Cardiac muscle cell (in vitro differentiated cells and primary cell): ENCODE measurements at places on chromosomes 7 and 10. TPM values are rescaled to one million over a fixed set of nuclear protein-coding genes. Genes with fewer than 3 reads are reported as not detected.
A peak's percentile ranks its signal among the peaks of the same experiment; 100 is the strongest.

GRCh38 chr10:79149662-79150443 is 81.1 kb downstream of the ZMIZ1 start:
- H3K36me3 ChIP-seq, result no peaks in the 10 kb centered on the region
- no peak for DNase-seq

DNA sequence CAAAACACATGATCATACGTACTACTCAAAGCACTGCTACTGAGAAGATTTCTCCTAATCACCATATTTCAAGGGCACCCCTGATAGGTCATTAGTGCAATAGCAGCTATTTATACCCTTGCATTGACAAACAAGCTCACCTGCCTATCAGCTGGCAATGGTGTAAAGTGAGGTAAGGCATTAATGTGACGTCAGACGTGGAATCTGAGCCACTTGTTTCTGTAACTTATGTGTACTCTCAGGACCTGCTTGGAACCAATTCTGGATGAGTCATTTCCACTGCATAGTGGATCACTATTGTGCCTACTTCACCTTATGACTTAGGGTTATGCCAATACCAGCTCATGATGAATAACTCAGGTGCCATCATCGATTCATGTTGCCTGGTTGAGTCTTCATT is 628.5 kb upstream of the CELF2 start:
- no peaks in the 10 kb centered on the region for H3K27me3 ChIP-seq
- no peak for DNase-seq
- no peak overlapping the region for H3K4me3 ChIP-seq

DNA sequence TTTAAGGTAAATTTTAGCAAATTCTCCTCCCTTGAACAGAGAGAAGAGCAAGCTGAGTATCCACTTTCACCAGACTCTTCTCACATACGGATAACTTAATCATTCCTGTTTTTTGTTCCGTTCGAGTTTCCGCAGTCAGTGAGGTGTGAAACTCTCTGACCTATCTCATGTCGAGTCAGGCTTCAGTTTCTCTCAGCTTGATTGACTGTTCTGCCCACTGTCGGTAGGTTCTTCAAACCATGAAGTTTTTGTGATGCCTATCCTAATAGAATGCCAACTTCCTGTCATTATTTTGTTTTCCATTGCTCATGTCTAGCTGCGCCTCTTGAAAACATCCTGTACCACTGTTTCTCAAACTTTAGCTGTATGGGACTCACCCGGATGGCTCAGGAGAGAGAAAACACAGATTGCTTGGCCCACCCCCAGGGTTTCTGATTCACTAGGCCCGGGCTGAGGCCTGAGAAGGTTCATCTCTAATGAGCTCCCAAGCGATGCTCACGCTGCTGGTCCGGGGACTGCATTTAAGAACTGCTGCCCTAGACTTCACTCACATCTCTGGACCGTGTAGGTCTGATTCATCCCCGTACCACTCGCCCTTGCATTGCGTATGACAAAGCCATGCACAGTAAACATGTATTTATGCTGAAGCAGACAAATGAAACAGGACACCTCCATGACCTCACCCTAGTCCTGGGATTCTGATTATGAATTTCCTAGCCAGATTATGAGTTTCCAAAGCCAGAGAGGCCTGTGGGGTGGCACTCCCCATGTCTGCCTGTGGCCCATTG is 208.4 kb upstream of the AGK start:
- H3K36me3 ChIP-seq, result no peaks in the 10 kb centered on the region
- no peak overlapping the region for H3K27ac ChIP-seq
- no peak overlapping the region for H3K4me3 ChIP-seq
- no peaks in the 10 kb centered on the region for H3K4me1 ChIP-seq
- no peak for DNase-seq

- no peak overlapping the region for H3K4me3 ChIP-seq
- H3K4me1 ChIP-seq, result peaks cover 20% of the 10 kb centered on the region
- no peaks in the 10 kb centered on the region for H3K27me3 ChIP-seq
- H3K27ac ChIP-seq, result no peak overlapping the region
- H3K36me3 ChIP-seq, result no peaks in the 10 kb centered on the region
Measured at GRCh38 chr10:18399158-18399557, 252.2 kb downstream of the NSUN6 start.

DNA sequence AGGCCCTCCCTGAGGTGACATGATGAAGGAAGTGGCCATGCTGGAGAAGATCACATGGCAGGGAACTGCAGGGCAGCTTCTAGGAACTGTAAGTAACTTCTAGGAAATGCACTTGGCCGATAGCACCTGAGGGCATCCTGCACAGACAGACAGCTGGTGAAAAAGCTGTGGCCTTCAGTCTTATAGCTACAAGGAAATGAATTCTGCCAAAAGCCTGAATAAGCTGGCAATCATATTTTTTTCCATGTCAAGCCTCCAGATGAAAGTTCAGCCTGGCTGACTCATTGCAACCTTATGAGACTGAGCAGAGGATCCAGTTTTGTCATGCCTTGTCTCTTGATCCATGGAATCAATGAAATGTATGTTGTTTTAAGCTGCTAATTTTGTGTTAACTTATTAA is 91.1 kb upstream of the CACNA2D1 start:
- DNase-seq, result peak; percentile 54
- no peak overlapping the region for H3K27ac ChIP-seq
- no peaks in the 10 kb centered on the region for H3K4me1 ChIP-seq
- no peaks in the 10 kb centered on the region for H3K36me3 ChIP-seq
- H3K4me3 ChIP-seq, result no peak overlapping the region

GRCh38 chr10:122461367-122461728 is at the start of gene HTRA1:
Gene HTRA1, plus strand, starts transcription at chr10:122461553. Its CDS starts 100 bp downstream, at chr10:122461653.
- peaks cover 5% of the 10 kb centered on the region for H3K4me1 ChIP-seq
- H3K4me3 ChIP-seq, result peak within 1 kb of the TSS; percentile 47
- DNase-seq, result peak; percentile 80
- no peaks in the 10 kb centered on the region for H3K27me3 ChIP-seq
- H3K36me3 ChIP-seq, result no peaks in the 10 kb centered on the region

- H3K4me3 ChIP-seq, result no peak overlapping the region
- no peaks in the 10 kb centered on the region for H3K36me3 ChIP-seq
- no peak for DNase-seq
- no peaks in the 10 kb centered on the region for H3K4me1 ChIP-seq
- no peaks in the 10 kb centered on the region for H3K27me3 ChIP-seq
Measured at GRCh38 chr7:110003827-110004226, 1087.1 kb upstream of the LRRN3 start.

- no peak for DNase-seq
- no peaks in the 10 kb centered on the region for H3K36me3 ChIP-seq
- peaks cover 2% of the 10 kb centered on the region for H3K27me3 ChIP-seq
- no peaks in the 10 kb centered on the region for H3K4me1 ChIP-seq
- no peak overlapping the region for H3K4me3 ChIP-seq
- H3K27ac ChIP-seq, result no peak overlapping the region
Measured at GRCh38 chr10:128466831-128467371, 340.7 kb upstream of the MKI67 start.

DNA sequence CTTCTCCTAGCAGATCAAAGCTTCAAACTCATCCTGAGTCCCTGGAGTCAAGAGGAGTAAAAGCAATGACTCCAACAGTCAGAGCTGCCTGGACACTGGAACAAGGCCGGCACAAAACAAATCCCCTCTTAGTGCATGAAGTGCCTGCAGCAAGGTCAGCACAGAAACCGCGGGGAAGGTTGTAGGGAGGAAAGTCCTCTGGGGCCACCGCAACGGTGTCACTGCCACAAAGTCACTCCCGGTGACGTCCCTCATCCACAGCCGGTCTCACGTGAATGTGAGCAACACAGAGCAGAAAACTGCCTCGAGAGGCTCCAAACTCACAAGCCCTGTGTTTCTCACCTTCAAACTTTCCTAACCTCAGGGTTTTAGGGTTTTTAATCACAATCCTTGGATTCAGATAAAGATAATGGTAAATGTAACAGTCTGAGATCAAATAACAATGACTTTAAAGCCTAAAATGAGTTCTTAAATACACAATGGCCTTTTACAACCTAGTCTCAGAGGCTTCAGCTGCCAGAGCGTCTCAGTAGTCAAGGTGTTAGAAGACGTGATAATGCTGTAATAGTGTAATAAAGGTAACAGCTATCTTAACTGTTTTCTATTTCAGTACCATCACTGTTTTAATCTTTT is 274.3 kb downstream of the ZMYND11 start:
- H3K4me1 ChIP-seq, result no peaks in the 10 kb centered on the region
- peak overlapping the region; percentile 43 for H3K27ac ChIP-seq
- H3K4me3 ChIP-seq, result no peak overlapping the region
- H3K36me3 ChIP-seq, result peaks cover 11% of the 10 kb centered on the region
- peak; percentile 18 for DNase-seq

DNA sequence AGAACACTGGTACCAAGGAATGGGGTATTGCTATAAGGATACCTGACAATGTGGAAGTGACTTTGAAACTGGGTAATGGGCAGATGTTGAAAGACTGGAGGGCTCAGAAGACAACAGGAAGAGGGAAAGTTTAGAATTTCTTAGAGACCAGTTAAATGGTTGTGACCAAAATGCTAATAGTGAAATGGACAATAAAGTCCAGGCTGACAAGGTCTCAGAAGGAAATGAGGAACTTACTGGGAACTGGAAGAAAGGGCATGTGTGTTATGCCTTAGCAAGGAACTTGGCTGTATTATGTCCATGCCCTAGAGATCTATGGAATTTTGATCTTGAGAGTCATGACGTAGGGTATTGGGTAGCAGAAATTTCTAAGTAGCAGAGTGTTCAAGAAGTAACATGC is 38.0 kb downstream of the FAM149B1 start:
- H3K4me1 ChIP-seq, result no peaks in the 10 kb centered on the region
- H3K27ac ChIP-seq, result no peak overlapping the region
- H3K4me3 ChIP-seq, result no peak overlapping the region
- DNase-seq, result no peak

GRCh38 chr7:129146237-129146979 is 1.9 kb downstream of the TSPAN33 start:
- H3K4me3 ChIP-seq, result no peak overlapping the region
- H3K36me3 ChIP-seq, result no peaks in the 10 kb centered on the region
- H3K27ac ChIP-seq, result no peak overlapping the region
- DNase-seq, result no peak
- H3K27me3 ChIP-seq, result peaks cover 44% of the 10 kb centered on the region

DNA sequence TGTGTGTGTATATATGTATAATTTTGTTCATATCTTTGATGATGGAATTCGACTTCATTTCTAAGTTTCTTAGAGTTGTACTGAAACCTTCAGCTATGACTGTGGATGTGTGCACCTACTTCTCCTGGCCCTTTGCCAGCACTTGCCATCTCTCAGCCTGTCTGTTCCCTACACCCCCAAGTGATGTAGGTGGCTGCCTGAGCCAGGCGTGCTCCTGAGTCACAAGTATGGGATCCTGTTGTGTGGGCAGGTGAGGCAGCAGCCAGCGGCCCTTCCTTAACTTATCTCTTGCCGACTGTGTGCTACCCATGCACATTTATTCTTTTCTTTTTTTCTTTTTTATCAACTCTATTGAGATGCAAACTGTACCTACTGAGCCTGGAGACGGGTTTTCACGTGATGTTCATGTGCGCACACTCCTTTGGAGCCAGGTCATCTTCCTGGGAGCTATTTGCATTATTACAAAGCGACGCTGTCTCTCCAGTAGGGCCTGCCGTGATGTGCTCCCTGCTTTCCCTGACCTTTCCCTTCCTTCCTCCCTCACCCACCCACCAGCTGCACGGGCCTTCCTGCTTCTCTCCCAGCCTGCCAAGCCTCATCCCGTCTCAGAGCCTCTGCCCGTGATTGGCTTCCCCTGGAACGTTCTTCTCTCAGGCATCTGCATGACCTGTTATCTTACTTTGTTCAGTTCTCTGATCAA is 31.3 kb upstream of the GALNT11 start:
- H3K27me3 ChIP-seq, result no peaks in the 10 kb centered on the region
- H3K36me3 ChIP-seq, result no peaks in the 10 kb centered on the region
- no peak overlapping the region for H3K27ac ChIP-seq
- no peaks in the 10 kb centered on the region for H3K4me1 ChIP-seq
- DNase-seq, result peak; percentile 10

DNA sequence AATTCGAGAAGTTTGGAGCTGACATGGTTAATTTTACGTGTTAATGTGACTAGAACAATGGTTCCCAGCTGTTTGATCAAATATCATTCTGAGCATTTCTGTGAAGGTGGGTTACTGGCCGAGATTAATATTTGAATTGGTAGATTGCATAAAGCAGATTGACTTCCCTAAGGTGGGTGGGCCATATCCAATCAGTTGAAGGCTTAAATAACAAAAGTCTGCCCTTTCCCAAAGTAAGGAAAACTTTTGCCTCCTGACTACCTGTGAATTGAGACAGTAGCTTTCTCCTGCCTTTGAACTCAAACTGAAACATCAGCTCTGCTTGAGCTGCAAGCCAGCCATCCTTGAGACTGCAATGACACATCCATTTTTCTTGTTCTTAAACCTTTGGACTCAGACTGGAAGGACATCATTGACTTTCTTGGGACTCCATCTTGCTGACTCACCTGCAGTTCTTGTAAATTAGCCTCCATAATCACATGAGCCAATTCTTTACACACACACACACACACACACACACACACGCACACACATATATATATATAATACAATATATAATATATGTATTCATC is 63.1 kb upstream of the LRRTM3 start:
- H3K36me3 ChIP-seq, result no peaks in the 10 kb centered on the region
- no peak overlapping the region for H3K27ac ChIP-seq
- H3K4me1 ChIP-seq, result no peaks in the 10 kb centered on the region
- no peaks in the 10 kb centered on the region for H3K27me3 ChIP-seq
- H3K4me3 ChIP-seq, result no peak overlapping the region

DNA sequence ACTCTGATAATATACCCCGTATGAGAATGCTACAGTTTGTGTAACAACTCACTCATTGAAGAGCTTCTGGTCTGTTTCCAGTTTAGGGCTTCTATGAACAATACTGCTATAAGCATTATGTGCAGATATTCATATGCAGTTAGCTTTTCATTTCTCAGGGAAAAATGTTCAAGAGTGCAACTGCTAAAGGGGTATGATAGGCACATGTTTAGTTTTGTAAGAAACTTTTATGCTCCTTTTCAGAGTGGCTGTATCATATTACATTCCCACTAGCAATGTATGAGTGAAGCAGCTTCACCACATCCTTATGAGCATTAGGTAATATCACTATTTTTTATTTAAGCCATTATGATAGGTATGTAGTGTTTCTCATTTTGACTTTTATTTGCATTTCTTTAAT is 182.6 kb upstream of the CXCL12 start:
- no peaks in the 10 kb centered on the region for H3K4me1 ChIP-seq
- no peaks in the 10 kb centered on the region for H3K27me3 ChIP-seq
- no peak for DNase-seq
- no peaks in the 10 kb centered on the region for H3K36me3 ChIP-seq

Gene CRYGN
- total RNA-seq, result 1.0 and 1.3 TPM in 2 replicates

Gene C10orf62
- 0.25 and 0.30 TPM in 2 replicates for total RNA-seq

Gene SPDYE5
- total RNA-seq, result not detected in 2 replicates

Gene ZNF680
- total RNA-seq, result 10.0 and 12.2 TPM in 2 replicates

Gene FMC1
- 10.9 and 22.5 TPM in 2 replicates for total RNA-seq

Gene NME8
- total RNA-seq, result 0.06 and 0.07 TPM in 2 replicates

Gene NYAP1
- total RNA-seq, result 9.0 and 13.0 TPM in 2 replicates

Gene AGR2
- total RNA-seq, result not detected in 2 replicates

Gene HOXA4
- total RNA-seq, result 0.14 TPM in 1 of 2 replicates, not detected in the other

Gene GRM3
- total RNA-seq, result not detected in 2 replicates

Gene CTBP2
- 67.4 and 88.3 TPM in 2 replicates for total RNA-seq
